ENCODE measurements at places on chromosomes 6 and 20. TPM values are rescaled to one million over a fixed set of nuclear protein-coding genes. Genes with fewer than 3 reads are reported as not detected.

Gene TP53TG5
- 0.07 TPM for total RNA-seq

Gene ADGB
- not detected for total RNA-seq

Gene PKHD1
- not detected for total RNA-seq

Gene RSPO4
- total RNA-seq, result not detected

Gene DNAH8
- 0.05 TPM for total RNA-seq

Gene BPIFA1
- total RNA-seq, result not detected

Gene VWA7
- total RNA-seq, result 2.9 TPM

Gene MLN
- not detected for total RNA-seq

Gene IRAK1BP1
- total RNA-seq, result 3.0 TPM

Gene CD2AP
- total RNA-seq, result 27.3 TPM

All from activated T-helper 1 cell treated with anti-CD3 and anti-CD28 coated beads, Interleukin-12 subunit alpha, Interleukin-12 subunit beta, Interleukin-2, Interleukin-4 antibody, amounts not matched to agents 30 ng/mL and 10 ng/mL and 1 ng/mL, durations not matched to agents 14 hours and 24 hours and 36 hours (primary cell).